ENCODE measurements at places on chromosomes 7 and 10.

GRCh38 chr10:46306516-46307184 is 19.9 kb downstream of the ANTXRL start:
- DNase-seq: no peak

- DNase-seq: no peak
Observed at GRCh38 chr10:99700649-99701048, 31.3 kb downstream of the COX15 start.

- no peak for DNase-seq
Observed at GRCh38 chr7:112622159-112622715, 141.4 kb downstream of the LSMEM1 start.

DNA sequence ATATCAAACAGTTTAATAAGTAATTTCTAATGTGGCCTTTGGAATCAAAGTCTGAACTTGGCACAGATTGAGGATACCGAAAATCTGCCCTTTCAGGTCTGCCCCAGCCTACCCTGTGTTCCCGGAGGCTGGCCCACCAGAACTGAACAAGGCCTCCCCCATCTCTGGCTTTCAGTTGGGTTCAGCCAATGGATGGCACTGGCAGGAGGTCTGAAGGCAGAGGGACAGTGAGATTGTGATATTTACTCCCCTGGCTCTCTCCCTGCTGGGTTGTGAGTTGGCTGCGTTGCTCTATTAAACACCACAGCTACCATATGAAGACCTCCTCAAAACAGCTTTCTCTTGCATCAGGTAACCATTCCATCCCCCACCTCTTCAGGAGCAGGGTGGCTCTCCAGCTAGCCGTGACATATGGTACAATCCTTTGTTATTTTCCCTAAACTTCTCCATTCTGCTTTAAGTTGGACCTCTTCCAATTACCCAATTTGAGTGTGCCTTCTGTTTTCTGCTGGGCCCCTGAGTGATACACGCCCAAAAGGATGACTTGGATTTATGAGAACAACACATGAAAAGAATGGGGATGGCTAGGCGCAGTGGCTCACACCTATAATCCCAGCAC is 28.1 kb downstream of the DNMBP start:
- DNase-seq: no peak

Measured in activated T-cell treated with anti-CD3 and anti-CD28 coated beads for 4 hours (primary cell).